ENCODE measurements at places on chromosomes 6 and 20.

GRCh38 chr6:163651426-163651825, 236.9 kb downstream of the QKI start:
- no peak for DNase-seq

GRCh38 chr6:38443352-38444144, 196.2 kb downstream of the BTBD9 start:
- DNase-seq, result no peak

GRCh38 chr20:10430704-10431103, 3.3 kb downstream of the MKKS start:
- DNase-seq, result no peak

- no peak for DNase-seq
Observed at GRCh38 chr6:153634416-153634815, 404.6 kb upstream of the OPRM1 start.

DNA sequence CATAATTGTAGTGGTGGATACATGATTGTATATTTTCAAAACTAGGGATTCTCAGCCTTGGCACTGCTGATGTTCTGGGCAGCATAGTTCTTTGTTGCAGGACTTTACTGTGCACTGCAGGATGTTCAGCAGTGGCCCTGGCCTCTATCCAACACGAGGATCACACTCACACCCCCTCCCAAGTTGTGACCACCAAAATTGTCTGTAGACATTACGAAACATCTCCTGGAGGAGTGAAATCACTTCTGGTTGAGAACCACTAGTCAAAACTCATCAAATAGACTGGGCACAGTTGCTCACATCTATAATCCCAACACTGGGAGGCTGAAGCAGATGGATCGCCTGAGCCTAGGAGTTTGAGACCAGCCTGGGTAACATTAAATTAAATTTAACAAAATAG, 123.1 kb upstream of the CDYL start:
- no peak for DNase-seq

GRCh38 chr6:152112491-152113261, 305.2 kb downstream of the ESR1 start:
- no peak for DNase-seq

DNA sequence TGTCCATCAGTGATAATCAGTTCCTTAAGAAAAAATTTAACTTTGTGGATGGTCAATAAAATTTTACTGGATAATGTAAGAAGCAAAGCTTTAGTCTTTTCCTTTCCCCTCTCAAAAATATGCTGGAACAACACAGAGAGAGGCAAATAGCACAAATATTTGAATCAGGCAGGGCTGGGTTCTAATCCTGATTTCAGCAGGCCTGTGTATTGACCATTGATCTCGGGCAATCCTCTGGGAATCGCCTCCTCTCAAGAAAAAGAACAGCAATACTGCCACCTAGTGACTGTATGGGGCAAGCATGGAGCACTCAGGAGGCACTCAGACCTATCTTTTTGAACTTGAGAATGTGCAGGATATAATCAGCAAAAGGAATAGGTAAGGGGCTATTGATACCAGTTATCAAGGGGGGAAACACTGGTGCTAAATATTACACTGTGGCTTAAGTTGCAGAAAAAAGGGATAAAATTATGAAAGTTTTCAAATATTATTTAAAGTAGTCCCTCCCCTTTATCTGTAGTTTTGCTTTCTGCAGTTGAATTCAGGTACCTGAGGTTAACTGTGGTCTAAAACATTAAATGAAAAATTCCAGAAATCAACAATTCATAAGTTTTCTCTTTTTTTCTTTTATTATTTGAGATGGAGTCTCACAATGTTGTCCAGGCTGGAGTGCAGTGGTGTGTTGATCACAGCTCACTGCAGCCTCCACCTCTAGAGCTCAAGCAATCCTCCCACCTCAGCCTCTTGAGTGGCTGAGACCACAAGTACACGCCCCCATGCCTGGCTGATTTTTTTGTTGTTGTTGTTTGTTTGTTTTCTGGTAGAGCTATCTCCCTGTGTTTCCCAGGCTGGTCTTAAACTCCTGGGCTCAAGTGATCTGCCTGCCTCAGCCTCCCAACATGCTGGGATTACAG, 91.8 kb upstream of the NHSL1 start:
- DNase-seq, result peak; percentile 29
